ENCODE measurements at places on chromosomes 3 and 15.

DNA sequence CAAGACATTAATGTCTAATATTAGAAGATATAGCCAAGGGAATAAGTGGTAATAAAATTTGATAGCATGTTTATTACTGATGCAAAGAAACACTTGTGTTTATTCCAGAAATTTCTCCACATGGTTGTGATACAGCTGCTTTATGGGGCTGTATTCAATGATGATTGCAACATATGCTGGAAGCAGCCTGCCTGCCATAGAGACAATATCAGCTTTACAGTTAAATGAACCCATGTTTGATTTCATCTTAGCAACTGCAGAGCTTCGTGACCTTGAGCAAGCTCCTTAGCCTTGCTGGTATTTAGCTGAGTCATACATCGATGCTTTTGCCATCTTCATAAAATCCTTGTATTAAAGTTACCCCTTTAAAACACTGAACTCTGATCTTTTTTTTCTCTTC is 168.1 kb upstream of the STAC start:
- no peak for DNase-seq

DNA sequence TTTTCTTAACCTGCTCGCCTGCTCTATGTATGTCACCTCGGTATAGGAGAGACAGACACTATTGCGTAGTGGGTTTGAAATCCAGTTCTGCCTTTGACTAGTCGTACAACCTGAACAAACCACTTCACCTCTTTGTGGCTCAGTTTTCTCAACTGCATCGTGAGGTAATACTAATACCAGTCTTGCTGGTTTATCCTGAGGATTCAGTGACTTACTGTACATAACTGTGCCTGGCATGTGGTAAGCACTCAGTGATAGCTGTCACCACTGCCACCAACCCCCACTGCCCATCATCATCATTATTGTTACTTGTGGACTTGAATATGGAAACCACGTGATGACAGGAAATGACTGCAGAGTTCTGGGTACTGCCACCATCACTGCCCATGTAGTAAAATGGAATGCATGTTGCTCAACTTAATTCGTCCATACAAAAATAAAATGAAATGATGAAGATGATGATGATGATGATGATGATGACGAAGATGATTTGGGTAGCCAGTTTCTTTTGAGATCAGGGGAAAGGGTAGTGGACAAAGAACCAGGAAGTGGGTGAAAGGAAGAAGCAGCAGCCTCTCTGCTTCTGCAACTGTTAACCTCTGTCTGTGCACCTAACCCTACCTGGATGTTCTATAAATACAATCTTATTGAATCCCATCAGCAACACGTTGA is 228.1 kb downstream of the FEZF2 start:
- DNase-seq, result no peak

GRCh38 chr3:81440661-81441060 is 320.8 kb downstream of the GBE1 start:
- DNase-seq, result no peak

DNA sequence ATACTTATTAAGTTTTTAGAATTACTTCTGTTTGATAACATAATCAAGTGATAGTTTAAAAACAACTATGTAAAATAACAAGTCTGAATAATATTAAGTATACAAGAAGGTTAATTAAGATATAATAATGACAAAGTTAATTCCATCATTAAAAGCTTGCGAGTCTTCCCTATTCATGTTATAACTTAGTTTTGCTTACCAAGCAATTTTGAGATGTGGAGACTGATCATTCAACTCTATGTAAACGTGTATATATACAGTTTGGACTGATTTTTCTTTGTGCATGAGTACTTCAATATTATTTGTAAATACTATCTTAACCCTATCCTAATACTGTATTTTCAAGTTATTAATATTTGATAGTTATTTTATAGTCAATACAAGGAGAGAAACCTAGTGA is 870.9 kb downstream of the GBE1 start:
- DNase-seq, result no peak

GRCh38 chr15:80721476-80721875 is 26.4 kb downstream of the ABHD17C start:
- no peak for DNase-seq

GRCh38 chr3:42490243-42490642 is 12.2 kb upstream of the VIPR1 start:
- no peak for DNase-seq

DNA sequence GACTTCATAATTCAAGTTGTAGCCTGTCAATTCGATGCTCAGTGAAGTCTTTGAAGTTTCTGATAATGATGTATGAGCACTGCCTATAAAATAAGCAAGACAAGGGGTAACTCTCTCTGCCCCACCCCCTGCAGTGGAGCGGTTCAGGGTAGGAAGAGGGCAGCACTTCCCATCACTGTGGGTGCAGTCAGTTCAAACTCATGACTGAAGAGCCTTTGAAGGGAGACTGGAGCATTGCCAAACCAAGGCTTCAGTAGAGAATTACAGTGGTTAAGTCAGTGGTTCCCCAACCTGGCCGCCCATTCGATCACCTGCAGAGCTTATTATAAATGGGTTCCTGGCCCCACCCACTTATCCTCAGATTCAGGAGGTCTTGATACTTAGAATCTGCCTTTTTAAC is 190.6 kb downstream of the SHQ1 start:
- DNase-seq, result peak; percentile 8

- no peak for DNase-seq
Observed at GRCh38 chr3:160133757-160134156, 91.5 kb upstream of the C3orf80 start.

DNA sequence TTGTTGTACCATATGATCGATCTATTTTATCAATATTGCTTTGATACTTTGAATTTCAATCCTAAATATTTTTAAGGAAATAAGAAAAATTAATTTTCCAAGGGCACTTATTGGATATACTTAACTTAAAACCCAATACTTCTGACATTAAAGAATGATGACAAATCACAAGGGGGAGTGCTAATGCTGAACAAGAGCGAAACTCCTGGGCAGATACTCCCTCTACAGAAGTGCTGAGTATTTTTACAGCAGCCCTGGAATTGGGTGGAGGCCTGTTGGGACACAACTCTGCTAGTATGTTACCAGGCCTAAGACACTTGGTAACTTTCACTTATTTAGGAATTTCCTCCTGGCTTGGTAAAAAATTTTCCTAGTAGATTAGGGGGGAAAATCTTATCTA is 46.2 kb downstream of the DENND6A start:
- DNase-seq, result no peak

- no peak for DNase-seq
Observed at GRCh38 chr3:144394032-144394431, 422.4 kb downstream of the DIPK2A start.

GRCh38 chr3:123725652-123726400 is 141.0 kb upstream of the HACD2 start:
- DNase-seq, result no peak

GRCh38 chr3:189202583-189202982 is 30.8 kb downstream of the TPRG1 start:
- DNase-seq, result no peak

DNA sequence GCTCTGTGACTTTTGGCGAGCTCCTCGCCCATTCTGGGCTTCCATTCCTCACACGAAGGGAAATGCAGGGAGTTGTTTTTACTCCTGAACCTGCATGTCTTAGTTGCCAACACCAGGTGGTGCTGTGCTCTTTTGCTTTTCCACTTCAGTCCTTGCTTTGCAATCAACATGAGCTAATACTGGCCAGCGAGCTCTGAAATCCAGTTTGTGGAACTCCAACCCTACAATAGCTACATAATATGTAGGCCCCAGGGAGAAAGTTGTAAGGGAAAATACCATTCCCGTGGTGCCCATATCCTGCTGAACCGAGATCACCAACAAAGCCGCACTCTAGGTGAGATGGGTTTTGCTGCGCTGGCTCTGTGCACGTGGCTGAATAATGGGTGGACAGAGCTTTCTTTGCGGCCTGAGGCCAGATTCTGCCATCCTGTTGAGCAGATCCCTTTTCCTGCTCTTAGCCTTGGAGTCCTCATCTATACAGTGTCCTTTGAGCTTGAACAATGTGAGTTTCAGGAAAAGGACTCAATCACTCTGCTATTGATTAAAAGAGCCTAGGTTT is 25.0 kb downstream of the LSM3 start:
- DNase-seq, result no peak

GRCh38 chr3:48338635-48339034 is 5.2 kb upstream of the SPINK8 start:
- DNase-seq, result no peak

- no peak for DNase-seq
Observed at GRCh38 chr3:193655831-193656433, 62.9 kb downstream of the OPA1 start.

DNA sequence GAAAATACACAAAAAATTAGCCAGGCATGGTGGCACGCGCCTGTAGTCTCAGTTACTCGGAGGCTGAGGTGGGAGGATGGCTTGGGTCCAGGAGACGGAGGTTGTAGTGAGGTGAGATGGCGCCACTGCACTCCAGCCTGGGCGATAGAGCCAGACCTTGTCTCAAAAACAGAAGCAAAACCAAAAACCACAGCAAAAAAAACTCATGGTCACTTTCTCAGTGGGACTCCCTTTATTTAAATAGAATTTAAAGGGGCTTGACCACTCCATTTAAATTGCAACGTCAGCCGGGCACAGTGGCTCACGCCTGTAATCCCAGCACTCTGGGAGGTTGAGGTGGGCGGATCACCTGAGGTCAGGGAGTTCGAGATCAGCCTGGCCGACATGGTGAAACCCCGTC is 32.8 kb downstream of the ARHGAP31 start:
- DNase-seq, result no peak

- DNase-seq, result no peak
Observed at GRCh38 chr3:195151402-195151801, 119.6 kb downstream of the XXYLT1 start.

DNA sequence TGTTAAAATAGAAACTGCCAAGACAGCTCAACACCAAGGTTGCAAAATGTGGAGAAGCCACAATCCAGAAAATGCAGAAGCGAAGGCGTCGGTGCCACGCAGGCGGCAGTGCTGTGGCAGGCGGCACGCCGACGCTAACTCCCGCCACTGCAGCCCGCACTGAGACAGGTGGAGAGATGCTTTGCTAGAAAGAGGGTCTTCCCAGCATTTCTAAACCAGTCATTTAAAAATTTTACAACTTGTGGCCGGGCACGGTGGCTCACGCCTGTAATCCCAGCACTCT is 23.2 kb downstream of the CYFIP1 start:
- no peak for DNase-seq

DNA sequence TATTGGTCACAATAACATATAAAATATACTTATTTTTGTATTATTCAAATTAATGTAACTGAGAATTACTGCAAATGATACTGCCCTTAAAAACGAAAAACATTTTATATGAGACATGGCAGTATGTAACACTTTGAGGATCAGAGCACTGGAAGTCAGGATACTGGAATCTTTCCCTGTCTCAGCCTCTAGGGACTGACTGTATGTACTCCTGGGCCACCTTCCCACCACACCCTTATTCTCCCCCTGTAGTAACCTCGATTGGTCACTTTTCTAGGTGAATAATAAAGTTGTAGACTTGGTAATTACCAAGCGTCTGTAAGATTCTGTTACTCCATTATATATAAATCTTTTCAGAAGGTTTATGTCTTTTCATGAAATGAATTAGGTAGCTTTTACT is 43.0 kb downstream of the LRRC49 start:
- no peak for DNase-seq

- DNase-seq, result no peak
Observed at GRCh38 chr3:183094711-183095110, 4.6 kb downstream of the MCCC1 start.

DNA sequence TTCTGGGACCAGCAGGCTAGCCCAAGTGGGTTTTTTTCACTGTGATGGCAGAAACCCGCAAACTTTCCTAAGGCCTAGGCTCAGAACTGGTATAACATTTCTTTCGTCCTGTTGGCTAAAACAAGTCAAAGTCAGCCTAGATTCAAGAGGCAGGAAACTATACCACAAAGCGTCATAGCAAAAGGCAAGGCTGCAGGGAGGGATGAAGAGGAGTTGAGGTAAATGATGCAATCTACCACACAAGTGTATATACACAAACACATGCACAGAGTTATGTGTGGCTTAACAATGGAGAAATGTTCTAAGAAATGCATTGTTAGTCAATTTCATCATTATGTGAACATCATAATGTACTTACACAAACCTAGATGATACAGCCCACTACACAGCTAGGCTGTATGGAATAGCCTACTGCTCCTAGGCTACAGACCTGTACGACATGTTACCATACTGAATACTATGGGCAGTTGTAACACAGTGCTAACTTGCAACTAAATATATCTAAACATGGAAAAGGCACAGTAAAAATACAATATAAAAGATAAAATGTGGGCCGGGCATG is 225.6 kb downstream of the TBL1XR1 start:
- no peak for DNase-seq

GRCh38 chr3:83169473-83169872 is 1408.0 kb upstream of the GBE1 start:
- DNase-seq, result no peak

GRCh38 chr3:42873221-42873982 is 2.3 kb downstream of the CYP8B1 start:
- no peak for DNase-seq

DNA sequence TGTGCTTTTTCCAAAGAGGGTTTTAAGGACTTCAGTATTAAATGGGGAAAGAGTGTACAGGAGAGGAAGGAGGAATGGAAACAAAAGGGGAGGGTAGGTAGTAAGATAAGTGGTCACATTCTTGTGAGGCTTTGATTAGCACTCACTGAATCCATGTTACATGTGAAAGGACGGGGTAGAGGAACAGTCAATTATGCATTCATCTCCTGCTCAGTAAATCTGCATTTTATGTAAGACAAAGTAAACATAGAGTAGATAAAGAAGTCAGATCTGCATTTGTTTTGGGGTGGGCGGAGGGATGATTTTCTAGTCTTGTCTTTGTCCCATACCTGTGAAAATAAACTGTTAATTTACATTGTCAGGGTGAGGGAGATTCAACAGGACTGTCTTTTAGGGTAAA is 50.8 kb downstream of the SACM1L start:
- DNase-seq, result no peak

GRCh38 chr3:48429960-48430707 is at the start of gene PLXNB1:
Gene PLXNB1 (minus strand): TSS chr3:48430086. CDS start chr3:48424611, 5,475 bp downstream.
- DNase-seq, result no peak

DNA sequence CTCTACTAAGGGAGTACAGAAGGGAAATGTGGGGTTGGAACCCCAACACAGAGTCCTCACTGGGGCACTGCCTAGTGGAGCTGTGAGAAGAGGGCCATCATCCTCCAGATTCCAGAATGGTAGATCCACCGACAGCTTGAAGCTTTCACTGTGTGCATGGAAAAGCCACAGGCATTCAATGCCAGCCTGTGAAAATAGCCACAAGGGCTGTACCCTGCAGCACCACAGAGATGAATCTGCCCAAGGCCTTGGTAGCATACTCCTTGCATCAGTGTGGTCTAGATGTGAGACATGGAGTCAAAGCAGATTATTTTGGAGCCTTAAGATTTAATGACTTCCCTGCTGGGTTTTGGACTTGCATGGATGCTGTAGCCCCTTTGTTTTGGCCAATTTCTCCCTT is 39.3 kb upstream of the KCNMB2 start:
- no peak for DNase-seq

GRCh38 chr15:61112231-61112630 is 116.9 kb downstream of the RORA start:
- no peak for DNase-seq

Measured in stimulated activated CD8-positive, alpha-beta memory T cell treated with anti-CD3 and anti-CD28 coated beads, Interleukin-15, amount 100 ng/mL, for 4 hours (primary cell).